Effector CD4-positive, alpha-beta T cell (primary cell): ENCODE measurements at places on chromosomes 7 and 10.

GRCh38 chr10:45308707-45309106, 6.7 kb downstream of the OR13A1 start:
- DNase-seq = no peak

DNA sequence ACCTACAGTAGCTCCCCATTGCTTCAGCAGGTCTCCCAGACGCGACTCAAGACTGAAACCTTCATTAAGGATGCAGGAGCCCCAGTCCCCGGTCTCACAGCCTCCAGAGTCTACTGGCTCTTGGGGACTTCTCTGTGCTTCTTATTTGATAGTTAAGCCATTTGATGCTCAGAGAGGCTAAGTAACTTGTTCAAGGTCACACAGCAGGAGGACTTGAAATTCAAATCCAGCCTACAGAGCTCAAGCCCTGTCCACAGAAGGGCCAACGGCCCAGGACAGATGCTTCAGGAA, 21.2 kb upstream of the ZMIZ1 start:
- no peak for DNase-seq

- no peak for DNase-seq
These were observed 57.4 kb downstream of the NUTM2E start for GRCh38 chr10:79883986-79884385.

DNA sequence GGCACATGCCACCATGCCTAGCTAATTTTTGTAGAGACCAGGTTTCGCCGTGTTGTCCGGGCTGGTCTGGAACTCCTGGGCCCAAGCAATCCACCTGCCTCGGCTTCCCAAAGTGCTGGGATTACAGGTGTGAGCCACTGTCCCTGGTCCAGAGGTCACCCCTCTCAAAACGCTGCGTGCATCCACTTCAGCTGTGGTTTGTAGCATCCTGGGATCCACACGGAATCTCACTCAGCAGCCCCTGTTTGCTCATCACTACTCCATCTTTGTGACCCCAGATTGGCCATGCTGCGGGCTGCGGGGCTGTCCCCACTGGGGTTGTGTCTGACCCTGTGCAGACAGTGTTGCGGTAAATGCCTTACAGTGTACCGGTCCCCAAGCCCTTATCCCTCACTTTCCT, 3.5 kb downstream of the INPP5A start:
- no peak for DNase-seq

- DNase-seq = no peak
These were observed 33.8 kb downstream of the SNX8 start for GRCh38 chr7:2280424-2280823.

DNA sequence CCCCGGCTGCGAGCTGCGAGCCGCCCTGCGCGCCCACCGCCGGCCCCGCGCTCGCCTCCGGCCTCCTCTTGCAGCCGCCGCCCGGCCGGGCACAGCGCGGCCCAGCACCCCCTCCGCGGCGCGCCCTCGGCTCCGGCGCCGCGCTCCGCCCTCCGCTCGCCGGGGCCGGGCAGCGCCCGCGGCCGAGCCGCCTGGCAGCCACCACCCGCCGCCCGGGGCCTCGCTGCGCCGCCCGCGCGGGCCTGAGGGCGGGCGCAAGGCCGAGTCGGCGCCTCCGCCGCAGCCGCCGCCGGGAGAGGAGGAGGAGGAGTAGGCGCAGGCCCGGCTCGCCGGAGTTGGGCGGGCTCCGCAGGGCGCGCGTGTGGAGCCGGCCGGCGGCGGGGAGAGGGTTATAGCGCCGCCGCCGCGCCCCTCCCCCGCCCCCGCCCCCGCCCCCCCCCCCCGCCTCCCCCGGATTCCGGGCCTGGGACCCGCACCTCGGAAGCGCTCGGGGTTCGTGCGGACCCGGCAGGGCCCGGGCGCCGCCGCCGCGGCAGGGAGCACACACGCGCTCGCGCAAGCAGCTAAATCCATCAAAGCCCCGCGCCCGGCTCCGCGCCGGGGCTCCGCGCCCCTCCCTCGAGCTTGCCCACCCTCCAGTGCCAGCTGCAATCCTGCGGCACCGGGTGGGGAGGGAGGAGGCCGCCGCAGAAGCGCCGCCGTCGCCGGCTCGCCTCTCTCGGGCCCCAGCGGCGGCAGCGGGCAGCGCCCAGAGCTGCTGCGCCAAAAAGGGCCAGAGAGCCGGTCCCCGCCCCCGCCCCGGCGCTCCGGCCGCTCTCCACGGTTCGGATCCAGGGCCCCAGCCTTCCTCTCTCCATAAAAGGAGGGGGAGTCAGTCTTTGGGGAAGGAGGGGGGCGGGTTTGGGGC, at the start of gene PDGFA:
Gene PDGFA, minus strand, starts transcription at position 363 of the 907 bp plus-strand sequence. CDS start 845 bp downstream, outside the sequence.
- DNase-seq = no peak

GRCh38 chr10:97466755-97467154, 20.8 kb downstream of the ZDHHC16 start:
- no peak for DNase-seq

DNA sequence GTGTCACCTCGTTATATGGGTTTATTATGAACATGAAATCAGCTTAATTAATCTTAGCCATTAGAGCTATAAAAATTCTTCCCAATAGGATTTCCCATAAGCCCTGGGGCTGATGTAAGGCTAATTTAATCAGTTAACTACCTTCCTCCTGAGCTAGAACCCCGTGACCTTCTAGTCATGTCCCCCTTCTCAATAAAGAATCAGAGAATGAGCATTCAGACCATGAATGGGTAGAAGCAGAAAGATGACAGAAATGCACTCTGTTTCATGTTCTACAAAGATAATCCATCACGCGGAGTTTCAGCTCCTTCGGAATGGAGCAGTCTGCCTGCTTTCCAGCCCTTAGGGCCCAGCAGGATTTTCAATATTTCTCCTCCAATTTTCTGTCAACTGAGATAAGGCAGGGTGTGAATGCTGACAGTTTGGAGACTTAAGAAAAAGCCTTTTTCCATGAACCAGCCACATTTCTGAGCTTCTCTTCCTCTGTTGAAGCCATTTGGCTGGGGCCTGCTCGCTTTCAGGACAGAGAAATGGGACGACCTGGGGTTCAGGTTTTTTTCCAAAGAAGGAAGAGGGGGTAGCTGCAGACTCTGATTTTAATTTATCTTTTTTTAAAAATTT, 211.0 kb downstream of the NEBL start:
- DNase-seq = no peak
